ENCODE measurements at places on chromosomes 2 and 18.
A peak's percentile ranks its signal among the peaks of the same experiment; 100 is the strongest.

GRCh38 chr2:172863341-172863740, 127.7 kb downstream of the RAPGEF4 start:
- no peak for DNase-seq

- DNase-seq = no peak
These were observed 71.7 kb upstream of the RBMS1 start for GRCh38 chr2:160565099-160565845.

- DNase-seq = no peak
These were observed 31.4 kb upstream of the RHOB start for GRCh38 chr2:20415511-20415918.

- peak; percentile 44 for DNase-seq
These were observed 118.1 kb downstream of the MSH2 start for GRCh38 chr2:47520825-47521665.

DNA sequence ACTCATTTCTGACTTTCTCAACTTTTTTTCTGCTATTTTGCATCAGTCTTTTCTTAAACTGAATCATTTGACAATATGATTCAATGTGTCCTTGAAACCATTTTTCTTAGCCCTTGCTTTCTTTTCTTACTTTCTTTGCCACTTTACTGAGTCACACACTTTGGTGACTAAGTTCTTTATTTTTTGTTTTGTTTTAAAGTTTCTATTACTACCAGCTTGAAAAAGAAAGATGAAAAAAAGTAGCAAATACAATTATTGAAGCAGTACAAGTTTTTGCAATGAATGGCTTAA, 116.5 kb downstream of the DOCK10 start:
- no peak for DNase-seq

- DNase-seq = no peak
These were observed 395.6 kb upstream of the HS6ST1 start for GRCh38 chr2:128714285-128714684.

DNA sequence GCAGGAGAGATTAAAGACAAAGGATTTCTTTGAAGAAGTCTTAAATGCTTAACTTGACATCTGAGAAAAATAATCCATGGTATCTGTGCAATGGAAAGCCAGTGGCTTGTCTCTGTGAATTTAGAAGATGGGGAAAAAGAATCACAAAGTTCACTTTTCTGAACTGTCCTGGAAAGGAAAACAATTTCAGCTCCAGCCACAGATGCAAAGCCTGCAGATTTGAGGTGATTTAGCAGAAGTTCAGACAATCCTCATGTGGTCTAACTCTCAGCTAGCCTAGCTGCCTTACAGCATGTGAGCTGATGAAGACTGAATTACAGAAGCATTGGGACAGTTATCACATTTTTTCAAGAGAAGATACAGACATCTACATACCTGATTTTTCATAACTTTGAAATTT, 126.7 kb upstream of the ITGB6 start:
- no peak for DNase-seq

GRCh38 chr2:99389371-99389770, 52.2 kb downstream of the EIF5B start:
- no peak for DNase-seq

Data from stimulated activated CD4-positive, alpha-beta T cell treated with anti-CD3 and anti-CD28 coated beads, TNF-alpha, amount 100 ng/mL, for 1 hour (primary cell).